Omental fat pad (tissue), 4 donors: ENCODE measurements at places on chromosomes 7 and 10. TPM values are rescaled to one million over a fixed set of nuclear protein-coding genes. Genes with fewer than 3 reads are reported as not detected.

Gene ANKRD61
- 0.28 TPM for total RNA-seq

- no peak for DNase-seq
Measured at GRCh38 chr7:102873470-102874165, 39.2 kb upstream of the LRRC17 start.

- no peak for DNase-seq
Measured at GRCh38 chr10:127744956-127745355, 8.0 kb downstream of the FOXI2 start.

Gene CNTNAP2
- total RNA-seq = not detected

DNA sequence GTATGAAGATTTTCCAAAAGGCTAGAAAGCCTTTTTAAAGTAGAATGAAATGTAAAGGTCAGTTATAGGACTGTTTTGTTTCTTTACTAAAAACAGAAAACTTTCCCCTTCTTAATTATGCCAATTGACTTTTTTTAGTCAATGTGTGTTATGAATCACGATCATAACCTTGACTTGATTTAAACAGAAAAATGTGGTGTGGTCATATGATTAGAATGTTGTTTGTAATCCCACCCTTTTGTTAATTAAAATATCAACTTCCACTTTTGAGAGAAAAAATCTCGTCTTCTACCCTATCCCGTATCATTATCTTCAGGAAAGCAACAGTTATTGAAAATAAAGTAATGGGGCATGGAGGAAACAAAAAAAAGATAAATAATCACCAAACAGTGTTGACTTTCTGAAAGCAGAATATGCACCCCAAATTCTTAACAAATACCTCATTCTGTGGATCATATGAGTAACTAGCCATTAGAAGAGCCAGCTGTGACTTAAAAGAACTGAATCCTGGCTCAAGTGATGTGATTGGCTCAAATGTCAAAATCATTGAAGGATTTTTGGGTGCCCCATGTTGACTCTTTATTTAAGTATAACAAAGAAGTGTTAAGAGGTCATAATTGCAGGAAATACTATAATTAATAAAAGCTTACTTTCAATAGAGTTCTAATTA lies 32.3 kb upstream of the SLC16A12 start:
- no peak for DNase-seq
